ENCODE measurements at places on chromosomes 7 and 10.
A peak's percentile ranks its signal among the peaks of the same experiment; 100 is the strongest.

DNA sequence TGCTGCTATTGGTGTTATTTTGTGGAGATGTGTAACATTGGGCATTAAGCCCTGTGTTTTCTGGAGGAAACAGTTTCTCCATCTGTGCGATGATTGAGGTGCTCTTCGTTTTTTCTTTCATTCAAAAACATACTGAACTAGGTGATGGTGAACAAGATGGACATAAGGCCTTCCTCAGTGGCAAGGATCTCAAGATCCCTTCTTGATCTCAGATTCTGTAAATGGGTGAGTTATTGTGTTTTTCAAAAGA, 759 bp upstream of the ELAPOR2 start:
- no peak for DNase-seq

DNA sequence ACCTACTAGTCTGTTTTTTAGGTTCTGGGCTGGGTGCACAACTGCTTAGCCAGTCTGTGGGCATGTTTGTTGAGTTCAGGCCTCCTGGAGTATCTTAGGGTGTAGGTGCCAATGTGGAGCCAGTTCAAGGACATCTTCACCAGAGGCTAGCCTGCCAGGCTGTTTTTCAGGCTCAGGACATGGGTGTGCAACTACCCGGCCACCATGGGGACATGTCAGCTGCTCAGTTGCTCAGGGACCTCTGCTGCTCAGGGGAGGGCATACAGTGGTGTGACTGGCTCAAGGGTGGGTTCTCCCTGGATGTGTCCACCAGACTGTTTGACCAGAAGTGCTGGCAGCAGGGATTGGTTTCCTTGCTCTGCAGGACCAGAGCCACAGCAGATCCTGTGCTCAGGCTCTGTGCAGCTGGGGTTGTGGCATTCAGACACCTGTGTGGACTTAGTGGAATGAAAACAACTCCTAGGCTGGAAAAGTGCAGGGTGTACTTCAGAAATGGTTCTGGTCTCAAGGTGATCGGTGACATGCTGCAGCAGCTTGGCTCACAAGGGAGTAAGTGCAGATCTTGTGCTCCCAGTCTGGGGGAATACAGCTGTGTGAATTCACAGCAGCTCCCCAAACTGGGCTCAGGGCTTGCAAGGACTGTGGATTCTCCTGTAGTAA, 44.8 kb downstream of the PALS2 start:
- DNase-seq = no peak

DNA sequence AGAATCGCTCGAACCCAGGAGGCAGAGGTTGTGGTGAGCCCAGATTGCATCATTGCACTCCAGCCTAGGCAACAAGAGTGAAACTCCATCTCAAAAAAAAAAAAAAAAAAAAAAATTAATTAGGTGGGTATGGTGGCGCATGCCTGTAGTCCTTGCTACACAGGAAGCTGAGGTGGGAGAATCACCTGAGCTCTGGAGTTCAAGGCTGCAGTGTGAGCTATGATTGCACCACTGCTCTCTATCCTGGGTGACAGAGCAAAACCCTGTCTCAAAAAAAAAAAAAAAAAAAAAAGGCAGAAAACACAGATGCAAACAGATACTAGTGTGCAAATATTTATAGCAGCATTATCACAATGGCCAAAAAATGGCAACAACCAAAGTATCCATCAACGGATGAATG, 134.4 kb downstream of the RGS10 start:
- no peak for DNase-seq

- DNase-seq = no peak
These were observed 459.0 kb downstream of the SH2D4B start for GRCh38 chr10:80996615-80997193.

GRCh38 chr10:73512207-73512743, 16.5 kb upstream of the PPP3CB start:
- DNase-seq = no peak

GRCh38 chr10:62479523-62479922, 105.4 kb downstream of the ZNF365 start:
- no peak for DNase-seq

GRCh38 chr7:2931034-2931415, 86.9 kb upstream of the GNA12 start:
- no peak for DNase-seq

- no peak for DNase-seq
These were observed at the start of gene SLC13A4 for GRCh38 chr7:135728136-135728669. Gene SLC13A4, minus strand, starts transcription at chr7:135728186. Its CDS starts 690 bp downstream, at chr7:135727496.

GRCh38 chr7:12884856-12885440, 197.5 kb downstream of the ARL4A start:
- DNase-seq = no peak

- DNase-seq = no peak
These were observed 82.9 kb upstream of the WDR11 start for GRCh38 chr10:120768227-120768626.

GRCh38 chr10:103748020-103748419, 107.4 kb downstream of the SH3PXD2A start:
- DNase-seq = no peak

DNA sequence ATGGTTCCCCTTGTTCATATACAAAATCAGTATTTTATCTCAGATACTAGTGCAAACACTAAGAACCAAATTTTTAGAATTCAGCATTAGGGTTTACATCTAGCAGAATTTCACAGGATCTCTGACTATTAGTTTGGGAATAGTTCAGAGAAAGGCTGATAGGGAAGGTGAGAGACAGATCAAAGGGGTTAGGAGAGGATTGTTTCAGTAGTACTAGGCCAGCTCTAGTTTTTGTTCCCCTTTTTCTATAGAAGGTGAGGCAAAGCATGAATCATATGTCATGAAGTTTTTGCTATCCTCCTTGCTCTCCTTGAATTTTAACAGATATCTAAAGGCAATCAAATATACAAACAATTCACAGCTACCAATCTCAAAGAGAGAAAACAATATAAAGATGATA, 26.1 kb upstream of the CTNNA3 start:
- DNase-seq = no peak

DNA sequence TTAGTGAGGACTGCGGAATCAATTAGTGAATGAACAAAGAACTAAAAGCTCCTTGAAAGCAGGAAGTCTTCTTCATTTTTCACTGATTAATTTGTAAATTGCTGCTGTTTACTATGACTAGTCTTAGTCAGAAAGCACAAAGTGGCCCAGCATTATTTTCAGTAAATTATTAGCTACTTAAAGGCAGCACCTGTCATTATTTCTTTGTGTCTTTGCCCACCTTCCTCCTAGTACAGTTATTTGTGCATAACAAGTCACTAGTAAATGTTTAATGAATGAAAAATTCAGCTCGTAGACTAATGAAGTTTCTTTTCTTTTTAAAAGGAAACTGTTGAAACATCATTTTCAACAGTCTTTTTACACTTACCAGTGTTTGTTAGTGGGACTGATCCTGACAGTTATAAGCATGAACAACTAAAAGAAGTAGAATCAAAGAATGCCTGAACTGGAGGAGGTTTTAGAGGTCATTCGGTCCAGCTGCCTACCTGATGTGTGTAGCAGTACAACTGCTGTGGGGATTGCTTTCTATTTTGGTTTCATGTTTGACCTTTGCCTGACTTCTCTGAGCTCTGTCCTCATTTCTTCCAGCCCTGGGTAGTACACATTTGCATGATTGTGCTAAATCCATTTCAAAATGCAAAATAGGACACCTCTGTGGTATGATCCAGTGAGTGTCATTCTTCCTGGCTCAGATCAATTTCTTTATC, 140.0 kb upstream of the PHYHIPL start:
- DNase-seq = no peak

DNA sequence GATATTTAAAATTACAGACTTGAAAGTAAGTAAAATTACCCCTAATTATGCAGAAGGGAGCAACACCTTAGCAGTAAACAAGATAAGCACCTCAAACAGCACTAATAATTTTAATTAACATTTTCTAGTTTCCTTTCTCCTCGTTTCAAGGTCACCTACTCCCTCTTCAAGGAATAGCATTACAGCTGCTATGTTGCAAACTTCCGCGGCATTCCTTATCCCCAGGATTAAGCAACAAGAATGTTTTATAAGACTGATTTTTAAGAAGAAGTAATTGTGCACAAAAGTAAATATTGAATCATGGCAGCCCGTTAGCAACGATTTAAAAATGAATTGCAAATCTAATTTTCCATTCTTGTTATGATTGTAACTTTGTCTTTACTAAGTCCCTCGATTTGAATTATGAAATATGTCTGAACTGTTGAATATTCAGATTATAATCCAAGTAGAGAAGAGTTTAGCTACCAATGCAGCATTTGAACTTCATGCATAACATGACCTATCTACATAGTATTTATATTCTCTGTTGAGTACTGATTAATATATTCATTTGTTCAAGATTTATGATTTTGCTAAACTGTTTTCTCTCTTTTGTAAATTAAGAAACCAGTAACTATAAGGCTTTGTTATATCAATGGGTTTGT, 593.5 kb upstream of the MGMT start:
- no peak for DNase-seq

- peak; percentile 2 for DNase-seq
These were observed 262.1 kb downstream of the ATRNL1 start for GRCh38 chr10:115355162-115355760.

- DNase-seq = peak; percentile 34
These were observed 1.0 kb downstream of the NT5C2 start for GRCh38 chr10:103192089-103192450.

DNA sequence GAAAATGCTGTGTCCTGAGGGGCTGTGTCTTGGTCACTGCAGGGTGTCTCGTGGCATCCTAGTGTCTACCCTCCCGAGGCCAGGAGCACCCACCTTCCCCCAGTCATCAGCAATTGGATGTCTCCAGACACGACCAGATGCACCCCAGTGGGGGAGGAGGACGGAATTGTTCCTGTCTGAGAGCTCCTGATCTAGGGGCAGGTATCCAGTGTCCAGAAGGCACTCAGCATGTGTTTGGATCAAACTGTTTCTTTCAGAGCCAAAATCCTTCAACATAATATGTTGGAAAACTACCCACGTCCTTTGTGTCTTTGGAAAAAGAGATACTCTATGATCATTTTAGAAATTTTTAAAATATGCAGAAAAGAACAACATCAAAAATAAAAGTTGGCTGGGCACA, 16.9 kb downstream of the PRKRIP1 start:
- DNase-seq = no peak

- DNase-seq = no peak
These were observed 6.0 kb upstream of the CFAP46 start for GRCh38 chr10:132948351-132948750.

Measured in stimulated activated CD4-positive, alpha-beta T cell treated with anti-CD3 and anti-CD28 coated beads, Interleukin-2, amount 100 ng/mL, for 24 hours (primary cell).